ENCODE measurements at places on chromosomes 13 and 19.

DNA sequence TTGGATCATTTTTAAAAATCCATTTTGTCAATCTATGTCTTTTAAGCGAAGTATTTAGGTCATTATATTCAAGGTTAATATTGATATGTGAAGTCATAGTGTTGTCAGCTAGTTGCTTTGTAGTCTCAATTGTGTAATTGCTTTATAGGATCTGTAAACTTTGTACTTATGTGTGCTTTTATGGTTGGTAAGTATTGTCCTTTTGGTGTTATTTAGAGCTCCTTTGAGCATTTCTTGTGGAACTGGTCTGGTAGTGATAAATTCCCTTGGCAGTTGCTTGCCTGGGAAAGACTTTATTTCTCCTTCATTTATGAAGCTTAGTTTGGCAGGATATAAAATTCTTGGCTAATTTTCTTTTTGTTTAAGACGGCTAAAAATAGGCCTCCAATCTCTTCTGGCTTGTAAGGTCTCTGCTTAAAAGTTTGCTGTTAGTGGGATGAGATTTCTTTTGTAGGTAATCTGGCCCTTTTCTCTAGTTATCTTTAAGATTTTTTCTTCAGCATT is 368.8 kb downstream of the SPRY2 start:
- no peak for DNase-seq

- peak; percentile 38 for DNase-seq
Observed at GRCh38 chr13:46641274-46642081, 88.5 kb downstream of the LRCH1 start.

GRCh38 chr13:58085274-58085673 is 453.7 kb downstream of the PCDH17 start:
- DNase-seq, result no peak

DNA sequence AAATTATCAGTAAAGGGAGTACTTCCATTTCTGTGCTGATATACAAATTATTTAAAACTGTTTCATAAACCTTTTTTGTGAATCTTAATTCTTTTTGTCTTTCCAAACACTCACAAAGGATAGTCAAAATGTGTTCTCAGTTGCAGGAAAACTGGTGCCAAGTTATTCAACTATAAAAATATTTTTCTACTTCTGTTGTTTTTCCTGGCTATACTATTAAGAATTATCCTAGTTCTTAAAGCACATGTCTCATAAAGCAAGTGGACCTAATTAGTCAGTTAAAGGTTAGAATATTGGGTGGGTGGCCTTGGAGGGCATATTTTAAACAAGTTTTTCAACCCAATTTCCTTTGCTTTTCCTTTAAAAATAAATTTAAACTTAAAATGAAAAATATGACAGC is 1460.3 kb upstream of the SLC10A2 start:
- no peak for DNase-seq

GRCh38 chr19:3554254-3555083 is 2.9 kb downstream of the MFSD12 start:
- no peak for DNase-seq

DNA sequence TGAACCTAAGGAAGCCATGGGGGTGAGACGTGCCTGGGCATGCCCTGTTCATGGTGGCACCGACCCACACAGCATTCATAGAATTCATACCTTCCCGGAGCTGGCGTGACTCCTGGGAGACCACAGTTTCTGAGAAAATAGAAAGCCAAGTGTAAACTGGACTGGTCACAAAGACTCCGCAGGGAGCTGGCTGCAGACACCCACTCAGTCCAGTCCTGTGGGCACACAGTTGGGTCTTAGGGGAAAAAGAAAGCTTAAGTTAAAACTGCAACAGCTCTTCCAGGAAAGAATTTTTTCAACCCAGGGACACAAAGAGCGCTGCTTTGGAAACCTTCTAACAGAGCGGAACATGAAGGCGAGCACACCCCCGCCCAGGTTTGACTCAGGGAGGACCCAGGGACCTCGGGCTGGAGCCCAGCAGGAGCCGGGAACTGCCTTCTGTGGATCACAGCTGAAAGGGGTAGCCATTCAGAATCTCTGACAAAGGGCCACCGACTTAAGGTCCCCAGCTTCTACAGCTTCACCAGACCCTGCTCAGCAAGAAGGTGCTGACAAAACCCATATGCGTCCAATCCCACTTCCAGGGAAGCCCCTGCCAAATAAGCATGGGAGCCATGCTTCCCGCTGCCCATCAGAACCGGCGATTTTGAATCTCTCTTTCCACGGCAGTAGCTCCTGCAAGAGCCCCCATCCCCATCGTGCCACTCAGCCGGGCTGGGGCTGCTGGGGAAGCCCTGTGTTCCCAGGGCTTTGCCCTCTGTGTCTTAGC is 183.7 kb downstream of the COL4A1 start:
- no peak for DNase-seq

GRCh38 chr19:10855879-10856522 is 7.8 kb downstream of the C19orf38 start:
- DNase-seq, result no peak

- peak; percentile 92 for DNase-seq
Observed at GRCh38 chr13:110874508-110874960, 40.3 kb downstream of the ANKRD10 start.

DNA sequence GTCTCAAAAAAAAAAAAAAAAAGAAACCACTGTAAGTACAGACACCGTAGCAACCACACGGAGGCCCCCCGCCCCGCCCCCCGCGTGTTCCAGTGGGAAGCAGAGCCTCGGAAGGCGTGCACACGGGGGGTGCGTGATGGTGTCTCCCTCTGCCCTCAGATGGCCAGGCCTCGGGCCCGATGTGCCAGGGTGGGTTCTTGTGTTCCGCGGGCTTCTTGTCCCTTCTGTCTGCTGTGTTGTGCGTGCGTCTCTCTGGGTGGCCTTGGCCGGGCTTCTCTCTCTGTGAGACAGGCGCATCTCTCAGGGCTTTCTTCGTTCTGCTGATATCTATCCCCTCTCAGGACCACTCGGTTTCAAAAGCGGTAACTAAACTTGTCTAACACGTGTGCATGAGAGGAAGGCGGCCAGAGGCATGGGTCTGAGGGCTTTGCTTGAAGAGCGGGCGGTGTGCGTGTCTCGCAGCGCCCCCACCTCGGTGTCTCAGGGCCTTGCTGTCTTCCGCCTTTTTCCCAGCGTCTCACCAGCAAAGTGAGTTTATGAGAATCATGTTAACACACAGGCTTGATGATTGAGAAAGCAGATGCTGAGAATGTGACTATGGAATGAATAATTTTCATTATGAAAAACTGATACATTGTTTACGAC is 12.6 kb downstream of the ATP11A start:
- no peak for DNase-seq

DNA sequence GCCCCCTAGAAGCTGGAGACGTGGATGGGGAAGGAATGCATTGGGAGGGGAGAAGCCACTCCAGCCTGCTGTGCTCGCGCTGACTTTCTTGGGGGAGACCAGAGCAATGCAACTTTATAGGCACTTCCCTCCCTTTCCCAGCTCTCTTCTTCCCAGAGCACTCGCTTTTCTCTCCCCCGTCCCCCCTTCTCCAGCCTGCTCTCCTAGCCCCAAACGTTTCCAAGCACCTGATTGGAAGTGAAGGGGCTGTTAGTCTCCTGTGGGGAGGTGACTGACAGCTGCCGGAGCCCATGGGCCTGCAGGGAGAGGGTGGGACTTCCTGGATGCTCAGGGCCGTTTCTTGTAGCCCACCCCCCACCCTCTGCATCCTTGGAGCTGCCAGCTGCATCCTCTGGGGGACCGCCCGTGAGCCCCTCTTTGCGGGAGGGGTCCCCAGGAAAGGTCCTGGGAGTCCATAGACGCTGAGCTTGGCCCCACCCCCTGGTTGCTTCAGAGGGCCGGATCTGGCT is 2.5 kb downstream of the HDGFL2 start:
- DNase-seq, result peak; percentile 80

DNA sequence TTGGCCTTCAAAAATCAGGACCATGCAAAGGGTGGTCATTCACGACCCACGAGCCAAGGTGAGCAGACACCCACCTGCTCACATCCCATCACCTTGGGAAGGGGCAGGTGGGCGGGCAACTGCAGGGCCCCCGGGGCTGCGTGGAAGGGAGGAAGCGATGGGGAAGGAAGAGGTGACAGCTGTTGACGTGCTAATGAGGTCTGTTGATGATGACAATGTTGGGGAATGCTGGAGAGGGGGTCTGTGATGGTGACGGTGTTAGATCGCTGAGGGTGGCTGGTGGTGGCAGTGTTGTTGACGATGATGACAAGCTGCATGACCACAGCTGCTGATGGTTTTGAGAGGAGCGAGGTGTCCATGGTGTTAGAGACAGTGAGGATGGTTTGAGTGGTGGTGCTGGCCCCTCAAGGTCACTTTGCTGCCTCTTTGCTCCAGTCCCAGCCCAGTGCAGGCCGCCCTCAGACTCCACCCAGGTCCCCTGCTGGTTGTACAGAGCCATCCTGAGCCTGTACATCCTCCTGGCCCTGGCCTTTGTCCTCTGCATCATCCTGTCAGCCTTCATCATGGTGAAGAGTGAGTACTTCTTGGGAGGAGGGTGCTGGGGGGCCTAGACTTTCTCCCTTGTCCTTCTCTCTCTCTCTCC is 900 bp downstream of the MCEMP1 start:
- DNase-seq, result no peak

DNA sequence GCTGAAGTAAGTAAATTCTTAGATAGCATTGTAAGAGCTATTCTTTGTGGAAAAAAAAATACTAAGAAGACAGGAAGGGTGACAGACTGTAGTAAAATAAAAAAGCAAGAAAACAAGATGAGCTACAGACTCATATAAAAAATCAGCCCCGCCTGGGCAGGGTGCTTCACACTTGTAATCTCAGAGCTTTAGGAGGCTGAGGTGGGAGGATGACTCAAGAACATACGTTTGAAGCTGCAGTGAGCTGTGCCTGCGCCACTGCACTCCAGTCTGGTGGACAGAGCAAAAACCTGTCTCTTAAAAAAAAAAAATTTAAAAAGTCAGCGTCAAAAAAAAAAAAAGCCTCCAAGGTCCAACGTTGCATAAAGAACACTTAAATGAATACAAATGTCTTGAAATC is 102.1 kb downstream of the VWA8 start:
- no peak for DNase-seq

- no peak for DNase-seq
Observed at GRCh38 chr13:19794631-19795030, 11.9 kb upstream of the PSPC1 start.

DNA sequence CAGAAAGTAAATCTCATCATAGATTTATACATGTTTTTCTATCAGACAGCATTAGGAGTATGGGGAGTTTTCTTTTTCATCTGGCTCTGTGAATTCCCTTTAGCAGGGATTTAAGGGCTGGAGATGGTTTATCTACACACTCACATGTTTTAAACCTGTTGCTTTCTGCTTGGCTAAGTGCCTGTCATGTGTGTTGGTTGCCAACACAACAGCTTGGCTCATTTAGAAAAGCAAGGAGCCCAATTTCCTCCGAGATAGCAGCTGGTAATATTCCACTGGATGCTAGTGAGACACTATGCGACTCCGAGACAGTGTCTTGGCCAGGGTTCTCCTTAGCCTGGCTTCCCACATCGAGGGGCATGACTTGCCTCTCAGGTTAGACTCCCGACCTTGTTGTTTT is 83.3 kb downstream of the KLF5 start:
- peak; percentile 22 for DNase-seq

DNA sequence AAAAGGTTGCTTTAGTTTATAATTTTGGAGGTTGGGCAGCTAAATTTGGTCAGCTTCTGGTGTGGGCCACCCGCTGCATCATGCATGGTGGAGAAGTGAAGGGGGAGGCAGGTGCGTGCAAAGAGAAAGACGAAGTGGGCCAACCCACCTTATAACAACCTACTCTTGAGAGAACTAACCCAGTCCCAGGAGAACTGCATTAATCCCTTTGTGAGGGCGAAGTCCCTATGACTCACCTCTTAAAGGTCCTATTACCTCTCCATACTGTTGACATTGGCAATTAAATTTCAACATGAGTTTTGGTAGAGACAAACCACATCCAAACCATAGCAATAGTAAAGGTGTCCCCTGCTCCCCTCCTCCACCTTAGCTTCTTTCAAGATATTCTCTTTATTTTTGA is 7.7 kb upstream of the FGF9 start:
- no peak for DNase-seq

DNA sequence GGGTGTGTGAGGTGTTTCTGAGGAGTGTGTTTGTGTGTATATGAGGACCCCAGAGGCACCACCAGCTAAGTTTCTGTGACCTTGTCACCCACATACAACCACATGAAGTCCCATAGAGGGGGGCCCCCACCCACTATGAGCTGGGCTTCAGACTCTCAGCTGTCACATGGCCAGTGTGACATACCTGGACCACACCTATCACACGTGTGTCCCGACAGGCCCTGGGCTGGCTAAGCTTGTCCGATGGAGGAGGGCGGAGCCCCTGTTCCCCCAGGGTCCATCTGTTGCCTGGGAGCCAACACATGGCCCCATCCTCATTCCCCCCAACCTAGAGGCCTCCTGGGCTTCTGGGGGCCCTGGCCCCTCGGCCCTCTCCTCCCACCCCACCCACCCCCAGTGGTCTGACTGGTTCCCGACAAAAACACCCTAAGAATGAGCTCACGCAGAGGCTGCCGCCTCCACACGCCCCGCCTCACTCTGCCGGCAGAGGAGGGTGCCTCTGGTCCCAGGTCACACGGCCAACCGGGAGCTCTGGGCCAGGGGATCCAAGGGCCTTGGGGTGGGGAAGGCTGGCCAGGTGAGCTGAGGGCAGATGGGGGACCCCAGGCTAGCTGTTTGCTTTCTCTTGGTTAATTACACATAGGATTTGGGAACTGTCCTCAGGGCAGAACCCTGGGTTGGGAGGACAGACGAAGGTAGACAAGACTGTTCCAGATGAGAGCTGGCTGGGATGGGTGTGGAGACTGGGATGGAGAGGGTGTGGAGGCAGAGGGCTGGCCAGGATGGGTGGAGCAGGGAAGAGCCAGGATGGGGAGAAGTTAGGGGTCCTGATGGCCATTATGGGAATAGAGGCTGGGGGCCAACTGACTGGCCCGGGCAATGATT is 4.3 kb downstream of the KLC3 start:
- no peak for DNase-seq

DNA sequence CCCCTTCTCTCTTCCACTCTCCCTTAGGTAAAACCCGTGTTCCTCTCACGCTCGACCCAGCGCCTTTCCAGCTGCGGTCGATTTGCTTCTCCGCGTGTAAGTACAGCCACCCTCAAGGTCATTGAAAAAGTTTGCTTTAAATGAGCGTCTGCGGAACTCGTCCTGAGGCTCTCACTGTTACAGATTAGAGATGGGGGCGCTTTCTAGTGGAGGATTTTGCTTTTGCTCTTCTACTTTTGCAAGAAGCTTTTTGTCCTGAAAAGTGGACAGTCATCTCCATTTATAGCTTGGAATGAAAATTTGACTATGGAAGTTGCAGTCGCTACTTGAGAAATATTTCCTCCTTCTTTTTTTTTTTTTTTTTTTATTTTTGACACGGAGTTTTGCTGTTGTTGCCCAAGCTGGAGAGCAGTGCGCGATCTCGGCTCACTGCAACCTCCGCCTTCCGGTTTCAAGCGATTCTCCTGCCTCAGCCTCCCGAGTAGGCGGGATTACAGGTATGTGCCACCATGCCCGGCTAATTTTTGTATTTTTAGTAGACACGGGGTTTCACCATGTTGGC is 595 bp upstream of the RAB20 start:
- no peak for DNase-seq

- no peak for DNase-seq
Observed at GRCh38 chr13:89740994-89741685, 1606.3 kb upstream of the MIR17HG start.

Measured in femur (tissue), 1 donor.